ENCODE measurements at places on chromosomes 13 and 19.
A peak's percentile ranks its signal among the peaks of the same experiment; 100 is the strongest.

DNA sequence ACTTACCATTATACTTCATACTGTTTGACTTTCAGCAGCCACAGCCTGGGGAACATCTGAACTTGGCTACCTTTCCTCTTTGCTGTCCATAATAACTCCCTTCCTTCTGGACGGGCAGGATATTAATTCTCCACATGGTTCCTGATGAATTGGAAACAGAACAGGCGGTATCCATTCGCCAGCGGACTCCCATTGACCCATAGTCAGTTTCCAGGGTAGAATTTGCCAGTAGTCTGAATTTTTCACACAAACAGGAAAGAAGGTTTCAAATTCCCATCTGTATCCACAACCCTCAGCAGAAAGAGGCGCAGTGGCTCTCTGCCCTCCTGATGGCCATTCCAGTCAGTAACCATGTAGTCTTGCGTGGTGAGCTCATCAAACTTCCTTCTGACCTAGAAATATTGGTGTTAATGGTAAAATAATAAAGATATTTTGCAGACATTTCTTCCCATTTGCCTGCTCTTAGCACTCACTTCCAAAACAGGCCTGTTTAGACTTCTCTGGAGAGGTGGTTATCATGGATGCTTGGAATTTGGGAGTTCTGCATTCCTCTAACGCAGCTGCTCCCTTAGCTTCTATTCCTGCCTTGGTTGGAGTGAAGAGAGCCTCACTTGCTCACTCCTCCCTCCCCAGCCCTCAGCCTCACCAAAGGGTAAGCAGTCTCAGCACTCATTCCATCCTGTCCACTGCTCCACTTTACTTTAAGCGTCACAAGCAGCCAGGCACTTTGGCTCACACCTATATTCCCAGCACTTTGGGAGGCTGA, 75.0 kb upstream of the OXGR1 start:
- no peak for DNase-seq

DNA sequence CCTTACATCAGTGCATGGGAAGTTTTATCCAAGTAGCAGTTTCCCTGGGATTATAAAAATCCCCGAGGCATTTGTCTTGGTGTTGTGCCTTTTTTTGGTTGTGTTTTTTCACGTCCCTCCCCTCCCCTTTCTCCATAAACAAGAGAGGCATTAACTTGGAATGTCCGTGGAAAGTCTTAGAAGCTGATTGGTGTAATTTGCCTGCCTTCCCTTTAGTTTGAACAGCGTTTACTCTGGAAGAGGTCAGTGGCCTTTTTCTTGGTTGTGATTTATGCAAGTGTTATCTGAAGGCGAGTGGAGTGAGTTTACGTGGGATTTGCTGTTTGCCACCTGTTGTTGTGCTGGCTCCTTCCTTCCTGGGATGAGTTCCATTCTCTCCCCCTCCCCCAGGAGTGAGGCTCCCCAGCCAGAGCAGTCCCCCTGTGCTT, 7.2 kb downstream of the ACTN4 start:
- no peak for DNase-seq

DNA sequence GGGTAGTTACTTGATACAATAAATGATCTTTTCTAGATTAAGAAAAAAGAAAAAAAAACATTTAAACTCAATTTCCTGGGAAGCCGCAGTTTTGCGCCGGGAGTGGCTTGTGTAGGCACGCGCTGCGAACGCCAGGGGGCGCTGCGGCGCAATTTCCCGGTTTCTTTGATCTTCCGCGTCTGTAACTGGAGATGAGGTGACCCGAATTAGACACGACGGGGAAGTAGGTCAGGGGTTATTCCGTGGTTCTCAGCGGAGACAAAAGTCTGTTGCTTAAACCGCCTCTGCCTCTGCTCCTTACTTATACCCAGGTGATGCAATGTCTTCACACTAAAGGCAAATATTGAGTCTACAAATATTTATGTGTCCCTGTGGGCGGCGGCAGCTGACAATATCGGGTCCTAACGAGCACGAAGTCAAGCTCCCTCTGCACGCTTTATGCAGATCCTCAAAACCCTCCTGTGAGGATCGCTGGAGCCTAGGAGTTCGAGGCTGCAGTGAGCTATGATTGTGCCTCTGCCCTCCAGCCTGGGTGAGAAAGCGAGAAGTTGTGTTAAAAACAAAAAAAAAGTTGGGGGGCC, 15.2 kb downstream of the STXBP2 start:
- DNase-seq, result peak; percentile 88

DNA sequence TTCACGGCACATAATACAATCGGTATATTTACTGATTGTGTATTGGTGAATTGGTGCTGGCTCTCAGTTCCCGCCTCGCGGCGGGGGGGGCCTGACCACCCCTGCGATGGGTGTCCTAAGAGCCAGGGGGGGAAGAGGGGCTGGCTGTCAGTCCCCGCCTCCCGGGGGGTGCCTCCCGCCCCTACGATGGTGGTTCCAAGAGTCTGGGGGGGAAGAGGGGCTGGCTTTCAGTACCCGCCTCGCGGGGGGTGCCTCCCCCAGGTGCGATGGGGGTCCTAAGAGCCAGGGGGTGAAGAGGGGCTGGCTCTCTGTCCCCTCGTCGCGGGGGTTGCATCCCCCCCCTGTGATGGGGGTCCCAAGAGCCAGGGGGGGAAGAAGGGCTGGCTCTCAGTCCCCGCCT, 2321.8 kb upstream of the PCDH20 start:
- no peak for DNase-seq

DNA sequence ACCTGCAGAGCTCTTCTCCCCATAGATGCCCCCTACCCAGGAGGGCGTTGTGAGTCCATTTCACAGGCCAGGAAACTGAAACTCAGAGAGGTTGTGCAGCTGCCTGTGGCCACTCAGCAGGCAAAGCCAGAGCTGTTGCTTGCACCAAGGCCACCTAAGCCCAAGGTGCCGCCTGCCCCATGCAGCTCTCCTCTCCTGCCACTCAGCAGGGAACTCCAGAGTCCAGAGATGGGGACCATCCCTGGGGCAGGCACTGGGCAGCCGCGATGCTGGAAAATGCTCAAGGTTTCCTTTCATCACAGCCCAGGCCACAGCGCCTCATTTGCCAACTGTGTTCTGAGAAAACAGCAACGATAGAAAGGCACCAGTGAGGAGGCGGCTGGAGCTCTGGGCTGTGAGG, 41.0 kb upstream of the PEPD start:
- DNase-seq, result no peak

All from GM03348 (cell line).